EH (cell line): ENCODE measurements at places on chromosomes 7 and 10.

DNA sequence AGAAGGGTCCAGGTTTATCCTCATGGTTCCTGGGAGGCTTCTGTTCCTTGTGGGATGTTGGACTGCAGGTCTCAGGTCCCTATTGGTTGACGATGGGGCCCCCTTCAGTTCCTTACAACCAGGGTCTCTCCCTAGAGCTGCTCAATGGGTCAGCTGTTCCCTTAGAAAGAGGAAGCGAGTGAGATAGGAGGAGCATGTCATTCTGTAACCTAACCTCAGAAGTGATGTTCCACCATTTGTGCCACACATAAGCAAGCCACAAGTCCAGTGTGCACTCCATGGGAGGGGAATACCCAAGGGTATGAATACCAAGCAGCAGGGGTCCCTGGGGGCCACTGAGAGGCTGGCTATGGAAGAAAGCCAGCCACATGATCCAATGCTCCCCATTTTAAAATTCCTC is 192.7 kb downstream of the GATA3 start:
- no peak for DNase-seq

DNA sequence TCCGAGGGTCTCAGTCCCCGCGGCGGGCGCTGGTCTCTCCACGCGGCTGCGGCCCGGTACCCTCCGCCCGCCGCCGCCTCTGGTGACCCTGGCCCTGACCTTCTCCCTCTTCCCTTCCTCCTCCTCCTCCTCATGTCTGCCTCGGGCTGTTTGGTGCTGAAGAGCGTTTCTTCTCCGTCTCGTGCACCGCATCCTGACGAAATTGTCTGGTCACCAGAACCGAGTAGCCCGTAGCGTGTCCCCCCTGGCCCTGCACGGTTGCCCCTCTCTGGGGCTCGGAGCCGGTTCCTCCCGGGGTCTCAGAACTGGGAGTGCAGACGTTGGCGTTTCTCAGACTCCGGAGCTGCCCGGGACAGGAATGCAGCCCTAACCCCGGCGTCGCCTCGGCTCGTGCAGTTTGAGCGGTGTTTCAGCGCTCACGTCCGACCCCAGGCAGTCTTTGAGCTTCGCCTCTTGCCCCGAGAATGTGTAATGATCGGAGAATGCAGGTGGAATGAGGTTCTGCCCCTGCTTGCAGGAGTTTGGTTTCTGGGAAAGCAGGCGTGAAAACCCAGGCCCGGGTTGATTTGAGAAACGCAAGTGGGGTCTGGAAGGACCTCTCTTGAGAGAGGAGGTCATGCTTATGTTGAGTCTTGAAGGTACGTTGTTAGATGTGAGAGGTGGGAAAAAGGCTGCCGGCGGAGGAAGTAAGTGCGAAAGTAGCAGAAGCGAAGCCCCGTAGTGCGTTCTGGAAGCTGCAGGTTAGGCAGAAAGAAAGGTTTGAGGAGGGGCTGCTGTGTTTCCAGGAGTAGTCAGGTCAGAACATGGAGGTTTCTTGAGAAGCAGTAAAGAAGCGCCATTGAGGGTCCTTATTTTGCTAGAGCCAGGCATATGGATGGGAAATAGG is 743 bp downstream of the RBM17 start:
- DNase-seq, result peak; percentile 51

- DNase-seq, result no peak
These were observed 159.9 kb downstream of the CALCR start for GRCh38 chr7:93414574-93414973.

GRCh38 chr7:91455411-91455810 is 191.2 kb downstream of the FZD1 start:
- DNase-seq, result no peak

GRCh38 chr7:35255443-35256255 is 1.7 kb upstream of the TBX20 start:
- DNase-seq, result no peak

- DNase-seq, result peak; percentile 19
These were observed 81.8 kb downstream of the JMJD1C start for GRCh38 chr10:63384001-63384400.

- DNase-seq, result no peak
These were observed 125.6 kb upstream of the FAM20C start for GRCh38 chr7:66741-67140.

- peak; percentile 12 for DNase-seq
These were observed 236.3 kb upstream of the ANKRD30A start for GRCh38 chr10:36888925-36889573.

DNA sequence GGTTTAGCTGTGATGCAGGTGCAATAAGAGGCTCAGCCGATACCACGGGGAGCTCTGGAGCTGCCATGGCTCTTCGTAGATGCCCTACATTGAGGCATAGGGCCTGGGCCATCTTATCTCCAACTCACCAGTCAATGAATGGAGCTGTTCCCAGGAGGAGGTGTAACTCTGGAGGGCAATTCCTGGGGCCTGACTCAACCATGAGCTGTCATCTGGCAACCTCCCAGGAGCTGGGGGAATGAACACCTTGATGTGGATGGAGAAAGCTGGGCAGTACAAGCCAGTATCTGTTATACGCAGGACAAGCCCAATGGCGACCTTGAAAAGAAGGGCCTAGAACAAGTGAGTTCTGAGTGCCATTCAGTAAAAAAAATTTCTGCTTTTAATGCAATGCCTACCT is 224.0 kb upstream of the PLXDC2 start:
- DNase-seq, result no peak

DNA sequence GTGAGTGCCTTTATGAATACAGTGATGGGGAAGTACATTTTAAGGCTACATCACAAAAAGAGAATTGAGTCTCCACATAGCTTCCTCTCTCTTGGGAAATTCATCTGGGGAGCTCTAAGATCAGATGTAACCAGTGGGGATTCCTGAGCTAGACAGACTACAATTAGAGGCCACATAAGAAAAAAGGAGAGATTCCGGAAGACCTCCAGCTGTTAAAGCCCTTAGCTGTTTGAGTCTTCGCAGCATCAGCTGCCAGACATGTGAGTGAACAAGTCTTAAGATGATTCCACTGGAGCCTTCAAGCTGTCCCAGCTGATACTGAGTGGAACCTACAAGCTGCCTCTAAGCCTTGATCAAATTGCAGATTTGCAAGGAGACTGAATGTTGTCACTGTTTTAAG is 448.5 kb downstream of the NXPH1 start:
- DNase-seq, result no peak

DNA sequence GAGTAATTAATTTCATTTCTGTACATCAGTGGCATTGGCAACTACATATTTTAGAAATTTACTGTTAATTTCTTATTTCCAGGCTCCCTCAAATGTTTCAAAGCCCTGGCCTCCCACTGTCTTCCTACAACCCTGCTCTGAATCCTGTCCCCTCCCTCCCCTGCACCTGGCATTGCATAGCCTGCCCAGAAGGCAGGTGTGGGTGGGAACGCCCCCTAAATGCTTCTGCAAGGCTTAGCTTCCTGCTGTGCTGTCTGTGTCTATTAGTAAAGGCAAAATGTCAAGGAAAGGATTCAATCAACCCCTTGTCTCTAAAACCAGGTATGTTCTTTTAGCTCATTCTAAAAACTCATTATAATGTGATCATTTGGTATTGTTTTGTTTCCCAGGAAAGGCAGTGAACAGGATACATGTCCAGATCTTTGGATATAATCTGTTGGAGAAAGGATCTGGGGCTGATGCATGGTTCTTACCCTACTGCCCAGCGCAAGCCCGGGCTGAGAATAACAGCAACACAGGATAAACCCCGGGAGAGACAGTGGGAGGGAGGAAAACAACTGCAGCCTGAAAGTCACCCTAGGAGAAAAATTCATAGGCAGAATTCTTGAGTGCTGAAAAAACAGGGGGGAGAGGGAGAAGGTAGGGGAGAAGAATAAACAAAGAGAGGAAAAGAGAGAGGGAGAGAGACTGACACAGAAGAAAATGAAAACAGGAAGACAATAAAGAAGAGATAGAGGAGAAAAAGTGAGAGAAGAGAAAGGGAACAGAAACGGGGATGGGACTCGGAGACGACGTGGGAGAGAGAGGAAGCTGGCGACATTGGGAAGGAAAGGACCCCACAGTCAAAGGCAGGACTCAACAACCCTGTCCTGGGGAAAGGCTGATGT is 589 bp downstream of the ZNF488 start:
- no peak for DNase-seq

- DNase-seq, result no peak
These were observed at the start of gene AP3M1 for GRCh38 chr10:74150204-74150989. AP3M1 (minus strand) TSS chr10:74150828; CDS start chr10:74138379, 12,449 bp downstream.

DNA sequence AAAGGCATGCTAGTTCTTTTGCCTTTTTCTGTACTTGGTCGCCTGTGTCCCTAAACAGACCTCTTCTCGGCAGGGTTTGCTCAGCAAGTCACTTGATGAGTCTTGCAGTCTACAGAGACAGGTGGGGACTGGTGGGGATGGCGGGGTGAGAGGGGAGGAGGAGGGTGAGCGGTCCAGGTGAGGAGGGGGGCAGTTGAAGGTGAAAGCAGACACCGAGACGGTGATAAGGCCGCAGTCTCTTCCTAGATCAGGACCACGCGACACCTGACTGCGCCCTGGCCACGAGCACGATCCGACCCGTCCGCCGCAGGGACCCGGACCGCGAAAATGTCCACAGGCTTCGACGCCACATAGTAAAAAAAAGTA is 566 bp downstream of the ASNS start:
- DNase-seq, result no peak

- no peak for DNase-seq
These were observed 74.2 kb downstream of the RHOBTB1 start for GRCh38 chr10:60869652-60870415.

DNA sequence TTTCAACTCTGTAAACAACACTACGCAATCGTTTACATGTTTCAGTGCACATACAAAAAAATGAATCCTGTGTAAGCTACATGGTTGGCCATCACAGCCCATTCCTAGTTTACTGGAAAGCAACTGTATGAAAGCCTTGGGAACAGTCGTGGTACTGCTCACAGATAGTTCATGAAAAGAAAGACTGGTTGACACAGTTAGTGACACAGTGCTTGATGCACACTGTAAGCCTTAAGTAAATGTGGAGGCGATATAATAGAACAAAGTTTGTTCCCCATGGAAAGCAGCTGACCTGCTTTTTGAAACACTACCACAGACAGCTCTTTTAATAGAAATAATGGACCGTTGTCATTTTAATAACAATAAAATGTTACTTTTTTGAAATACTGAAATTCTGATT is 5.1 kb downstream of the CACNA2D1 start:
- no peak for DNase-seq

GRCh38 chr7:45888185-45888992 is at the start of gene IGFBP1:
IGFBP1 (plus strand) TSS chr7:45888488; CDS start chr7:45888653, 165 bp downstream.
- DNase-seq, result peak; percentile 50

DNA sequence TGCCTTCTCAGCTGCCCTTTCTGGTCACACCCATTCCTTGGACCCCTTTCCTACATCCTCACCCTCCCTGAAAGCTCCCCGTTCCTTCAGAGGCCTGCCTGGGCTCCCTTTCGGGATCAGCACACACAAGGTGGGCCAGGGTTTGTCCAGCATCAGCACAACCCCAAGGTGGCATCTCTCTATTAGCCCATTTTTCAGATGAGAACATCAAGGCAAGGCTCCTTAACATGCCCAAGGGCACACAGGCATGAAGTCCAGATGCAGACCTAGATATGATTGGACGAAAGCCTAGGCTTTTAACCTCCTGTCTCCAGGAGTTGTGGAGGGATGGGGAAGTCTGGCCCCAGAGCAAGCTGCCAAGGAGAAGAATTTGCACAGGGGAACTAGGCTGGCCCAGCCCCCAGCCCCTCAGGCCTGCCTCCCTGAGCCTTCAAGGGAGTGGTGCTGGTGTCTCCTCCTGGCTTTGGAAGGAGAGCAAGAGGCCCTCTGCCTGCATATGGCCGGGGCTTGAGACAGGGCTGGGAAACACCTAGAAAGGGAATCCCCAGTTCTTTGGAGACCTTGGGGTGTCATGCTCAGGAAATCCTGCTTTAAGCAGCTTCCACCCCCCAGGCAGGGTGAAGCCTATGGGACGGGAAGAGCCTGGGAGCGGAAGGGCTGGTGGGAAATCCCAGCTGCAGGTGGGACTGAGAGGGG is 9.0 kb upstream of the VSIR start:
- no peak for DNase-seq

GRCh38 chr7:11592699-11593098 is 239.3 kb downstream of the THSD7A start:
- no peak for DNase-seq

GRCh38 chr10:125217990-125218675 is 57.8 kb upstream of the CTBP2 start:
- DNase-seq, result peak; percentile 46

- DNase-seq, result no peak
These were observed 72.8 kb downstream of the TSPAN12 start for GRCh38 chr7:120785095-120785494.

GRCh38 chr10:109922358-109922975 is 844 bp downstream of the XPNPEP1 start:
- peak; percentile 11 for DNase-seq
